ENCODE measurements at places on chromosomes 2 and 18.

- no peak for DNase-seq
These were observed 64.0 kb upstream of the GALNT5 start for GRCh38 chr2:157193461-157193860.

- DNase-seq = no peak
These were observed 33.6 kb downstream of the KIF1A start for GRCh38 chr2:240786355-240786841.

DNA sequence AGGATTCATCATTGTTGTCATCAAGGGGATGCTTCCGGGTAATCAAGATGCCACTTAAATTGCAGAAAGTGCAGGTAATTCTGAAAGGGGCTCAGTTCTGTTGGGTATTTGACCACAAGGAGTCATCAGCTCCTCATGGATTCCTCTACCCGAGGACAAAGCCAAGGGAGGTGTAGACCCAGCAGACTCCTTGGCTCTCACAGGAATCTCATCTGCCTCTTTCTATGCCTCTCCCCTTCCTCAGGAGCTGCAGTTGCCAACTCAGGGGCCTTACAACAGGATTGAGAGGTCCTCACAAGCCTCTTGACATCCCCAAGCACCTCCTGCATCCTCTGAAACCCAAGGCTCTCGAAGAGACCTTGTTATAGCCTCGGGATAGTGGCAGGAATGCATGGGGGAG lies 44.0 kb downstream of the ITGB6 start:
- no peak for DNase-seq

DNA sequence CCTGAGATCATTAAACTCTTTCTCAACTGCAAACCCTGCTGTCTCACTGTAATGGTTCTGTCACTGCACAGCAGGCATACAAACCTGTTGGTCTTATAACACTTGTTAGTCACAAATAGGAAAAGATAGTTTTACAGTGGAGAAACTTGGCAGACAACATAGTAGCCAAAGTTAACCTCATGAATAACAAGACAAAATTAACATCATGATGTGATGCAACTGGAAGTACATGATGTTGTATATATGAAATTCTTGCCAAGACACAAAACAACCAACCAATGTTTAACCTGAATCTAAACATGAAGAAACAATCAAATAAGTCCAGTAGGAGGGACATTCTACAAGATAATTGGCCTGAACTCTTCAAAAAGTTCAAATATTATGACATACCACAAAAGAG lies 189.3 kb downstream of the RNF152 start:
- no peak for DNase-seq

DNA sequence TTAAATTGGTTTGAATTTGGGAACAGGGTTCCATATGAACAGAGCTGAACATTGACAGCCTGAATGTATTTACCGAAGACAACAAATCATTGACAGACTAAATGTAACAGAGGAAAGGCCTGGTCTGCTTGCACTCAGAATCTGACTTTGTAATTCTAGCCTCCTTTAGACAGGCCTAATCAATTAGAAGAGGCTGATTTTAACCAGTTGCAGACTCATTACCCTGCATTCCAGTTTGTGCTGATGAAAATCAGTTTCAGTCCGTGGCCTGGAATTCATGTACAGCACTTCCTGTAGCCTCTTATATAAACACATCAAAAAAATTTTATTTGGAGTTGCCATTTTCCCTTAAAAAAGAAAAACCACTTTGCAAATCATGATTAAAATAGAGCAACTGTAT lies 93.1 kb upstream of the ZFP36L2 start:
- no peak for DNase-seq

DNA sequence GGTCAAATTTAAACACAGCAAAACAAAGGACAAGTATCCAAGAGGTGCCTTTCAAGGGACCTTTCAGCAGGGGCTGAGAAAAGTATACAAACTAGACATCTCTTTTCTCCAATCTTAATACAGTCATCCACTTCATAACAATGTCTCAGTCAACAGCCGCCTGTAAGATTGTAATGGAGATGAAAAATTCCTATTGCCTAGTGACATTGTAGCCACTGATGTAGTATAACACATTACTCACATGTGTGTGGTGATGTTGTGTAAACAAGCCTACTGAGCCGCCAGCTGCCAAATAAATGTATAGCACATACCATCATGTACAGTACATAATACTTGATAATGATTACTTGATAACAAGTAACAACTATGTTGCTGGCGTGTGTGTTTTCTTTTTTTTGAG lies 31.0 kb downstream of the VIT start:
- no peak for DNase-seq

DNA sequence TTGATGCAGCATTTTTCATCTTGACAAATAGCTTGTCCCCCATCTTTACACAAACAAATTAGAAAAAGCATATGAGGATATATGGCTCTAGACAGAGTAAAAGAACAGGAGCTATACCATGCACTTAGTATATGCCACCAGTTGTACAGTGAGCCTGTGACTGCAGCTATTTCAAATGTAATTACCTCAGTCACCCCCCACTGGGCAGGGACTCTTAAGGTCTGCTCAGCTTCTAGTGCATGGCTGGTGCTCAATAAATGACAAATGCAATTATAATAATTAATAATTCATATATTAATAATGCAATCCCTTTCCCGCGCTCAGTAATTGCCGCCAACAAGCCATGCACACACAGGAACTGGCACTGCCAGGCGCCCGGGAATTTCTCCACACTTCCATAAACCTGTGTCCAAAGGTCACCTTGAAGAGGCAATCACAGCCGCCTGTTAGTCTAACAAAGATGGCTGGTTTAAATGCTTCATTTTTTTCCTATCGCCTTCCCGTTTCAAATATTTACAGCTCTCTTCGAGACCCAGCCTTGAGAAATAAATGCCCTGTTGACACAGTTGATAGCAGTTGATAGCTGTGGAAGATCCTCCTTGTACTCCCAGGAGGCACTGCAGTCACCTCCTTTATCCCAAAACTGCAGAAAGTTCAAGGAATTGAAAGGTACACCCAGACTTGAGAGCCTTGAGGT lies 156.6 kb downstream of the INO80D start:
- DNase-seq = no peak

GRCh38 chr2:173288561-173288960 lies 66.1 kb upstream of the CDCA7 start:
- no peak for DNase-seq

- no peak for DNase-seq
These were observed 9.4 kb upstream of the TMEM163 start for GRCh38 chr2:134728163-134728562.

DNA sequence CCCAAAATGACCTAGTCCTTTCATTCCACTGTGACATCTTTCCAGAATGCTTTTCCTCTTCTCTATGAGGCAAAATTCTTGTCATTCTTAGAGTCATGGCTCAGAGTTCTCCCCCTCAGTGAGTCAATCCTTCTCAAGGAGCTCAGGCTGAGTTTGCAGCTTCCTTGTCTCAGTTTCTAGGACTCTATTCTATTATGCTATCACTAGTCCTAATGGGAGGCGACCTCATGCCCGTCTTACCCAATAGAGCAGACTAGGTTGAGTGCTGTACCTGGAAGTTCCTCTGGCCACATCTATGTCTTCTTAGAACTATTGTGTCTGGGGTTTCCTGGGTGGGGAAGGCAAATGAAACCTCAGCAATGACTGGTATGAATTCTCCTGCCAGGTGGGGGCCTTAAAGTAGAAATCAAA lies 51.5 kb downstream of the HAUS1 start:
- no peak for DNase-seq
